ENCODE measurements at places on chromosomes 5 and 9.

GRCh38 chr5:40386289-40386688 is 293.4 kb upstream of the PTGER4 start:
- DNase-seq = no peak

GRCh38 chr9:72818385-72818784 is 134.5 kb downstream of the ALDH1A1 start:
- no peak for DNase-seq

DNA sequence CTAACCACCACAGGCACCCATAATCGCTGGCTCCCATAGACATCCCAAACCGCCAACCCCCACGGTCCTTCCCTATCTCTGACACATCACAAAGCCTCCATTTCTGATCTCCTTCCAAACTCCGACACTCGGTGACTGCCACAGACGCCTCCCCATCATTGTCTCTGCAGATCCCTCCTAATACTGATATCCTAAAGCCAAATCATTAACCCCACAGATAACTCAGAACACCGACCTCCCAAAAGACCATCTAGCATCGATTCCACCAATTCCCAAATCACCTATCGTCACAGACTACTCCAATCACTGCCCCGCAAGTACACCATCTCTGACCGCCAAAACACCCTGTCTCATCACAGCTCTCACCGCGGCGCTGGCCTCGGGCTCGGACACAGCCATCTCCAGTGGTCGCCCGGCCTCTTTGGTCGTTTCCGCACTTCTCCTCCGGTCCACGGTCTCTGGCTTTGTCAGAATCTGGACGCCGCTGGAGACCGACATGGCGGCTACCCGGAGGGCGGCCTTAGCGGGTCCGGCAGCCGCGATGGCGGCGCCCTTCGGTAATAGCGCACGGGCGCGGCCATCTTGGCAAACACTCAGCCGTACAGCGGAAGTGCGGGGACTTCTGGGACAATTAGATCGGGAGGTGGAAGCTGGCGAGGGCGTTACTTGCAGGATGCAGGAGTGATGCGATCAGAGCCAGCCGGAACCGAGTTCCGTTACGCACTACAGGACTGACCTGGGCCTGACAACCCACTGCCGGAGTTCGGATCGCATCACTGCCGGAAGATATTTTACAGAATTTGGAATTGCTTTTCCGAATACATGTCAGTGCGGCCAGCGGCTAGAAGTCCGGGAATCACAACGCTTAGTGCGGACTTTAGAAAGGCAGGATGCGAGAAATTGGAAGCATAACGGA is at the start of gene ZFP37:
Gene ZFP37, minus strand, starts transcription at position 534 of the 916 bp plus-strand sequence. Its CDS starts 36 bp downstream, at position 498.
- DNase-seq = peak; percentile 98

DNA sequence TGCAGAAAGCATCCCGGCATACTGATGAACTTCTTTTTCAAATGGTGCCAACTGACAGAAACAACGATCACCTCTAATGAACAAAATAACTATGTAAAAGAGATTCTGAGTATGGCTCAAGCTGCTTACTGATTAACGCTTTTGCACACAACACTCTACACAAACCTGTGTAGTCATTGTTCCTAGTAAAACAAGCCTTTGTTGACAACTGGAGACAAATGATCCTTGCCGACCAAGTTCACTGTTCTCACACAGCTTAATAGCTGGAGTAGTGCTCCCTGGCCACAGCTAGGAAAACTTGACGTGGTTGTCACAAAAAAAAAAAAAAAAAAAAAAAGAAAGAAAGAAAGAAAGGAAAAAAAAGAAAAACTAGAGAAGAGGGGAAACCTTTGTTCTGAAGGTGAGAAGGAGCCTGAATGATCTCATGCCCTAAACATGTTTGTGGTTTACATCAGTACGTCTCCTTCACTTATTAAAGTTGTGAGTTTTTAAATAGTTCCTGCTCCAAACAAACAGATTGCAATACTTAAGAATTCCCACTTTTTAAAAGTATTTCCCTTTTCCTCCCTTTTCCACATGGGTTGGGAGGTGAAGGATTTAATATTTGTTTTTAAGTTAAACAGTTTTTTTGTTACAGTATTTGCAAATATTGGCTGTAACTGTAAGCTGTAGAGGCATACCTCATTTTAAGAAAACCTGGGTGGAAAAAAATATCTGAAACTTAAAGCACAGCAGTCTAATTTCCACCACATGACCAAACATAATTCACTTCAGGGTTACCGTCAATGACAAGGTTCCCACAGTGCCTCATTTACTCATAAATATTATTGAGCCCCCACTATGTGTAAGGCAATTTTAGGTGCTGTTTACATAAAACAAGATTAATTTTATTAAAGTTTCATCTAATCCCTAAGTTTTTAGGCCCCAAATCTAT is 63.7 kb downstream of the GLIS3 start:
- peak; percentile 65 for DNase-seq

DNA sequence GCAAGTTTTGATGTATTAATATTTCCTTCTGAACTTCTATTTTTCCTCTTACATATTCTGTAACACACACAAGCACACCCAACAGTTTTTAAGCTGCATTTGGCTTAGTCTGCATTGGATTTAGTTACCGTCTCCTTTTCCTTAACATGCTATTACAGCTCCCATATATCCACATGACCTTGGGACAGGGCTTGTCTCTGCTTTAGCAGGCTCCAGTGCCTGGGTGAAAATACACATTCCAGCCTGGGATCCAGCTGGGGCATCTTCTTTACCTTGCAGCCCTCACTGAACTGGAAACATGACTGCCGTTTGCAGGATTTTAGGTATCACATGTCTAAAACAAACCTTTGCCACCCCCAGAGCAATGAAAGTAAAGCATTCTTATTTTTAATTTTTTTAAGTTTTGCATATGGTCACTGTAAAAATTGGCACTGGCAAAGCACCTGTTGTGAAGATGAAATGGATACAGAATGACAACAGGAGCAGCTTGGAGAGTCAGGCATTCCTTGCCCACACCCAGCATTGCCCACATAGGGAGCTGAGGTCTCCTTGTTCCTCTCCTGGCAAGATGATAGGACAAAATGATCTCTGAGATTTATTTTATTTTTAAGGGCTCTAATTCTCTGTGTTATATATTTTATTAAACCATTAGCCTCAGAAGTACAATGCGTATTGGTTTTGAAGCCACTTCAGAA is 4.0 kb downstream of the GADD45G start:
- DNase-seq = peak; percentile 27

DNA sequence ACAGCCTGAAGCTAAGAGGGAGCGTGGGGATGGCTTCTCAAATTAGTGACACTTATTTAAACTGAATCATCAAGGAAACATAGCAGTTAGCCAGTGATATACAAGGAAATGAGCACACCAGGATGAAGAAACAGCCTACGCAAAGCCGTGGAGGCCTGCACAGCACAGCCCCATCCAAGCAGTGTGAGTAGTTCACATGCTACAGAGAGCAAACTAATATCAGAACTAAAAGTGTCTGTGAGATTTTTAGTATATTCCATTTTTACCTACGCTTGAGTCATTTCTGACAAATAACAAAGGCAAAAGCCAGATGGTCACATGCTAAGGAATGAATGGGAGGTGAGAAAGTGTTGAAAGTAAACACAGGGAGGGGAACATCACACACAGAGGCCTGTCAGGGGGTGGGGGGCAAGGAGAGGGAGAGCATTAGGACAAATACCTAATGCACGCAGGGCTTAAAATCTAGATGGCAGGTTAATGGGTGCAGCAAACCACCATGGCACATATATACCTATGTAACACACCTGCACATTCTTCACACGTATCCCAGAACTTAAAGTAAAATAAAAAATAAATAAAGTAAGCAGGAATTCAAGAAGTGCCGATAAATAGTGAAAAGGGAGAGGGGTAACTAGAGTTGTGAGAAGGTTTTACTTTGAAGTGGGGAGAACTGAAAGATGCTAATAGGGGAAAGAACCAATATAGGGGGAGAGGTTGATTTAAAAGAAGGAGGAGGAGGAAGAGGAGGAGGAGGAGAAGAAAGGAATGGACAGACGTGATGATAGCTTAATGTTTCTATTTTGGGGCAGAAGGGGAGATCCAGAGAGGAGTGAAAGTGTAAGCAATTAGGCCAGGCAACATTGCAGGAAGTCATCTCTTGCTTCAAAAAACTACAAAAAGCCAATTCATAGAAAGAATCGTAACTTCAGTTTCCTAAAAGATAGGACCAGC is 100.9 kb upstream of the PTGER4 start:
- no peak for DNase-seq

- peak; percentile 99 for DNase-seq
These were observed 16.6 kb downstream of the KCNT1 start for GRCh38 chr9:135718616-135719015.

GRCh38 chr9:9283159-9283986 is 1329.4 kb downstream of the PTPRD start:
- DNase-seq = no peak

DNA sequence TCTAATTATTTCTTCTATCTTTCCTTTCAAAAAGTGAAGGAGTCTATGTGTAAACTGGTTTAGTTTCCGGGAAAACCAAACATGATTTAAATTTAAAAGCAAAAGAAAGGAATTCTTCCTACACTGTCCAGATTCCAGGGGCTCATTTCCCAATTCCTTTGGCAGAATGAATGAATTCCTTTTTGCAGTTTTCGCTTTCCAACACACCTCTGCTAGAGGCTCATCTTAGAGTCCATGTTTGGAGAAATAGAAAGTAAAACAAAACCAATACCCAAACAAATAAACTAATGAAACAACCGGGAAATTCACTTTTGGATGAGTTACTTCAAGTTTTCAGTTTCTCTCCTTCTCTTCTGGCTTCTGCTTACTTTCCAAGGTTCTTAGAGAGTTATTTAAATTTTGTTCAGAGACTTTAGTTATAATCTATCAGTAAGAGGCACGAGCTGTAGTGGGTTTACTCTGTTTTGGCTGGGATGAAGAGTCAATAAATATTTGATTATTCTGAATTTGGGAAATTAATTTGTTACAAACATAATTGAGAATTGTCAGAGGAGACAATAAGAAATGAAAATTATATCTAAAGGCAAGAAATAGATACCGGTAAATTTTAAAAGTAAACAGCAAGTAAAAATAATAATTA is 365.0 kb upstream of the CDH9 start:
- no peak for DNase-seq

GRCh38 chr5:150051657-150052195 is 34.6 kb downstream of the CSF1R start:
- peak; percentile 72 for DNase-seq

- peak; percentile 81 for DNase-seq
These were observed 151.6 kb upstream of the PHYKPL start for GRCh38 chr5:178383919-178384815.

All from osteoblast (primary cell).